ENCODE measurements at places on chromosomes 7 and 10. TPM values are rescaled to one million over a fixed set of nuclear protein-coding genes. Genes with fewer than 3 reads are reported as not detected.

Gene MUC3A
- total RNA-seq: not detected

DNA sequence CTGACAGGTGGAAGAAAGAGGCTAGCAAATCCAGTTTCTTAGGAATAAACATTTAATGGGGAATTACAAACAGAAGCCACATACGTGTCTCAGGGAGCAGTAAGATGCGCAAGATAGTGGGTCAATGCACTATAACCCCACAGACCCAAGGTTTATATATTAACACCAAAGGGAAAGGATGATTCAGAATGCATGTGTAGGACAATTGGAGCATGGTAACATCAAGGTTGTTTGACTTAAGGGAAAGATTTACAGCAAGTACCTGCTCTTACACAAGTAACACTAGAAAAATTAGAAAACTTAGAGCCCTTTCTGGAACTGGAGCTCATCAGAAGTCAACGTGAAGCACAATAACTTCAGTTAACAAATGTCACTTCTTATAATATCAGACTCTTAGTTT, 161.1 kb upstream of the ZWINT start:
- H3K27me3 ChIP-seq: no peaks in the 10 kb centered on the region
- no peaks in the 10 kb centered on the region for H3K36me3 ChIP-seq
- DNase-seq: no peak
- no peak overlapping the region for H3K27ac ChIP-seq
- no peak overlapping the region for H3K4me3 ChIP-seq

Gene IDI1
- 29.0 TPM for total RNA-seq

DNA sequence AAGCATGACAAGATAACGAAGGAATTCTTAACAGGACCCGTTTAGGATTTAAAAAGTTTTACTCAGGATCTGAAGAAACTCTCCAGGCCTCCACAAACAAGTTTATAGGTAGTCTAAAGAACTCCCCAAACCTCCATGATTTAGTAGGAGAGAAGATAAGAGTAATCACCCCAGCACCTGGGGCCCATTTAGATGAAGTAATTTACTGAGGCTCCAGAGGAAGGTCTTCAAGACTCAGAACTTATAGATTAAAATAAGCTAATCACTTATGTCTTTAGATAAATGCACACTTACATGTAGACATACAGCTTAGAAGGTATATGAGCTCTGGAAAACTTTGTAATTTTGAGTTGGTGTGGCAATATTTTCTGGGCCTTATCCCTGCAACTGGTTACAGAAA, 123.8 kb downstream of the HBP1 start:
- DNase-seq: no peak
- no peaks in the 10 kb centered on the region for H3K4me1 ChIP-seq
- peaks cover 41% of the 10 kb centered on the region for H3K36me3 ChIP-seq
- peak overlapping the region; percentile 29 for H3K4me3 ChIP-seq
- H3K27me3 ChIP-seq: no peaks in the 10 kb centered on the region

Gene HERPUD2
- total RNA-seq: 72.8 TPM

Gene OR9A2
- total RNA-seq: 0.38 TPM

DNA sequence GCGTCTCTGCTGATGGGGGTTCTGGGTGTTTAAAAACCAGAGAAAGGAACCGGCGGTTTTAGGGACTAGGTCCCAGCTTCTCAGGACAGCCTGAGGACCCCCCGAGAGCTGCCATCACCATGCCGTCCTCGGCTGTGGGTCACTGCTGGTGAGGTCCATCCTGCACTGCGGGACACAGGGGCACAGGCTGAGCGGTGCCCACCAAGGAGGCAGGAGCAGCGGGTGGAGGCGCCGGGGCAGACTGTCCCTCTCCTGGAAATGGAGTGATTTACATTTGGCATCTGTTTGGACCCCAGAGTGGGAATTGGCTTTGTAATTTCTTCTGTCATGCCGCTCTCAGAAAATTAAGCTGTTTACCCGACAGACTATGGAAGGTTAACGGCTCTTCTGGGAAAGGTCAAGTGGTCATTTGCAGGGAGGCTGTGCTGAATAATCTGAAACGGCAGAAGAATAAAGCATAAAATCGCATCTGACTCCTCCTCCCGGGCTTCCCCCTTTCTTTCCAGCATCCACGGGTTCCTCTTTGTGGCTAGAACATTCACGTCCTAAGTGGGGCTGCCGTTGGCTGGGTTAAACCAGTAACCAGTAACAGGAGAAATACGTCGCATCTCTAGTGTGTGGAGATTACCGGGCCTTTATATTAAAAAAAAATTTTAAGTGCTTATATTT, 31.7 kb downstream of the LHPP start:
- DNase-seq: no peak
- H3K36me3 ChIP-seq: no peaks in the 10 kb centered on the region
- H3K4me3 ChIP-seq: no peak overlapping the region
- no peak overlapping the region for H3K27ac ChIP-seq
- H3K27me3 ChIP-seq: no peaks in the 10 kb centered on the region

- no peak for DNase-seq
- no peaks in the 10 kb centered on the region for H3K4me1 ChIP-seq
- no peaks in the 10 kb centered on the region for H3K36me3 ChIP-seq
- no peaks in the 10 kb centered on the region for H3K27me3 ChIP-seq
Measured at GRCh38 chr7:69757981-69758430, 159.7 kb downstream of the AUTS2 start.

Gene ANXA11
- 225 TPM for total RNA-seq

DNA sequence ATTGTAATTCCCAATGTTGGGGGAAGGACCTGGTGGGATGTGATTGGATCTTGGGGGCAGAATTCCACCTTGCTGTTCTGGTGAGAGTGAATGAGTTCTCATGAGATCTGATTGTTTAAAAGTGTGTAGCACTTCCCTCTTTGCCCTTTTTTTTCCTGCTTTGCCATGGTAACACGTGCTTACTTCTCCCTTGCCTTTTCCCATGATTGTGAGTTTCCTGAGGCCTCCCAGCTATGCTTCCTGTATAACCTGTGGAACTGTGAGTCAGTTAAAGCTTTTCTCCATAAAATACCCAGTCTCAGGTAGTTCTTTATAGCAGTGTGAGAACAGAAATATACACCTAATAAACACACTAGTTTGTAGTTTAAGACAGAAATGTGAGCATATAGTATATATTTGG, 166.8 kb upstream of the MAGI2 start:
- no peak for DNase-seq
- H3K4me3 ChIP-seq: no peak overlapping the region
- no peaks in the 10 kb centered on the region for H3K4me1 ChIP-seq
- no peaks in the 10 kb centered on the region for H3K36me3 ChIP-seq
- no peaks in the 10 kb centered on the region for H3K27me3 ChIP-seq

Gene MSANTD7
- total RNA-seq: 13.6 TPM

- no peak overlapping the region for H3K4me3 ChIP-seq
- no peak overlapping the region for H3K27ac ChIP-seq
Measured at GRCh38 chr7:152231089-152231488, 204.7 kb downstream of the KMT2C start.

Gene ZNF804B
- not detected for total RNA-seq

GRCh38 chr7:93883078-93883916, 7.3 kb downstream of the TFPI2 start:
- H3K4me3 ChIP-seq: no peak overlapping the region
- no peaks in the 10 kb centered on the region for H3K36me3 ChIP-seq
- DNase-seq: no peak
- peaks cover 5% of the 10 kb centered on the region for H3K27me3 ChIP-seq
- no peak overlapping the region for H3K27ac ChIP-seq
- no peaks in the 10 kb centered on the region for H3K4me1 ChIP-seq

DNA sequence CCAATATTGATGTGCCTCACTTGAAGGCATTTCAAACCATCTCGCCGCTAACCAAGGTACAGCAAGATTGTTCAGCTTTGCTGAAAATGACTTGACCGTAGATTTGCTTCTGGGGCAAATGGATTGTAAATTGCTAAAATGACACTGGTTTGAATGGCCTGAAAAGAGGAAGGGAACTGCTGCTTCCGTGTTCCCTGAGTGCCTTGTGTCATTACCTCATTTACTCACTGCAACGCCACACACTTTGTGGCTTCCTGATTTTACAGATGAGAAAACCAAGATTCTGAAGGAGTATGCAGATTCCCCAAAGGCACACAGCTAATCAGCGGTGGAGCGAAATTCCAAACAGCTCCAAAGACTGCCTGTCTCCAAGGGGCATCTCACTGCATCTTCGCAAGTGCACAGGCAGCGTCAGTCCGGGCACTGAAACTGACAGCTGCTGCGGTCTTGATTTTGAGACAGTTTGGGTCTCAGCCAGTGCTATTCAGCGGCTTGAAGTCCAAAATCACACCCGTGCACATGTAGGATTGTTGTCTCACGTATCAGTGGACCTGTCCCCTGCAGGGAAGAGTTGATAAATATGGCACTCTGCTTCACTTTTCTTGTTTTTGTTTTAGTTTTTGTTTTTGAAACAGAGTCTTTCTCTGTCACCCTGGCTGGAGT, 290.9 kb downstream of the DPP6 start:
- H3K27ac ChIP-seq: no peak overlapping the region
- H3K27me3 ChIP-seq: no peaks in the 10 kb centered on the region
- H3K36me3 ChIP-seq: no peaks in the 10 kb centered on the region

All from naive thymus-derived CD8-positive, alpha-beta T cell (primary cell).